ENCODE measurements at places on chromosomes 1 and 21.

DNA sequence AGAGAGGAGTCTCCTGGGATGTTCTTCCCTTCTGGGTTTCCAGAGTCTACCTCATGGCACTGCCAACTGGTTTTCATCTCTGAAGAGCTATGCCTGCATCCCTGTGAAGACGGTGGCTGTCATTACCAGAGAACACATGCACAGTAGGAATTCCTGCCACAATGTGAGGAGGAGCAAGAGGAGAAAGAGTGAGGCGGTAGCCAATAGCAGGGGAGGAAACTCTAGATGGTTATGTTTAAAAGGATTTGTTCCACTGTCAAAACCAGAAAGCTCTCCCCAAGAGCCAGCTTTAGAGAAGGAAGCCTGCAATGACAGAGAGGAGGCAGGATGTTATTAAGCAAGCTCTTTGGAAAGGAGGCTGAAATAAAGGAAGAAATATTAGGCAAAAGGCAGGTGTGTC, 12.3 kb downstream of the LMX1A start:
- DNase-seq = no peak

- no peak for DNase-seq
Observed at GRCh38 chr1:172083191-172083590, 241.9 kb downstream of the DNM3 start.

- DNase-seq = no peak
Observed at GRCh38 chr1:151238467-151238739, 16.1 kb upstream of the PSMD4 start.

- no peak for DNase-seq
Observed at GRCh38 chr21:41663805-41664788, 102.8 kb downstream of the RIPK4 start.

- no peak for DNase-seq
Observed at GRCh38 chr1:192967901-192968300, 91.3 kb downstream of the UCHL5 start.

DNA sequence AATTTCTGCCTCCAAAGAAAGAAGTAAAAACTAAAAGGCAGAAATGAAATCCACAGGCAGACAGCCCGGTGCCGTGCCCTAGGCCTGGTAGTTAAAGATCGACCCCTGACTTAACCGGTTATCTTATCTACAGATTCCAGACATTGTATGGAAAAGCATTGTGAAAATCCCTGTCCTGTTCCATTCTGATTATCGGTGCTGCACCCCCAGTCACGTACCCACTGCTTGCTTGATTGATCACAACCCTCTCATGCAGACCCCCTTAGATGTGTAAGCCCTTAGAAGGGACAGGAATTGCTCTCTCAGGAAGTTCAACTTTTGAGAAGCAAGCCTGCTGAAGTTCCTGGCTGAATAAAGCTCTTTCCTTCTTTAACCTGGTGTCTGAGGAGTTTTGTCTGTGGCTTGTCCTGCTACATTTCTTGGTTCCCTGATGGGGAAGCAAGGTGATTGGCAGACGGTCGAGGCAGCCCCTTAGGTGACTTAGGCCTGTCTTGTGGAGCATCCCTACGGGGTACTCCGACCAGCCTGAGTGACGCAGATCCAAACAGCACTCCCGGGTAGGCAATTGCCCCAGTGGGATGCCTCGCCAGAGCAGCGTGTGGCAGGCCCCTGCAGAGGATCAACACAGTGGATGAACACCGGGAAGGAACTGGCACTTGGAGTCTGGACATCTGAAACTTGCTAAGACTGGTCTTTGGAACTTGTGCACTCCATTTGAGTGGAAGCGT, 111.2 kb upstream of the PPM1J start:
- DNase-seq = no peak

DNA sequence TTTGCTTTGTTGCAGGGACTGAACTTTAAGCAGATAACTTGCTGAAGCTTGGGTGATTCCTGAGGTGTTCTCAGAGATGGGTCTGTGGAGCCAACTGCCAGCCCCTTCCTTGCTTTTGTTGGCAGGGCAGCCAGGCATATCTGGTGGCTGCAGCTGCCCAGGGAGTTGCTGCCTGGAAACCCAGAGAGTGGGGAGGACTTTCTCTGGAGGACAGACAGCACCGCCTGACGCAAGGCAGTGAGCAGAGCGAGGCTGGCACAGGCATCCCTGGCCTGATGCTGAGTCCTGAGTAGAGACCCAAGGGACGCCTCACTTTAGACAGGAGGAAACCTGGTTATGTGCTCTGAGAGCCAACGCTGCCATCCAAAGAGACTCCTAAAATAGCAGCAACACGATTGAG, 9.8 kb upstream of the OLFML2B start:
- no peak for DNase-seq

DNA sequence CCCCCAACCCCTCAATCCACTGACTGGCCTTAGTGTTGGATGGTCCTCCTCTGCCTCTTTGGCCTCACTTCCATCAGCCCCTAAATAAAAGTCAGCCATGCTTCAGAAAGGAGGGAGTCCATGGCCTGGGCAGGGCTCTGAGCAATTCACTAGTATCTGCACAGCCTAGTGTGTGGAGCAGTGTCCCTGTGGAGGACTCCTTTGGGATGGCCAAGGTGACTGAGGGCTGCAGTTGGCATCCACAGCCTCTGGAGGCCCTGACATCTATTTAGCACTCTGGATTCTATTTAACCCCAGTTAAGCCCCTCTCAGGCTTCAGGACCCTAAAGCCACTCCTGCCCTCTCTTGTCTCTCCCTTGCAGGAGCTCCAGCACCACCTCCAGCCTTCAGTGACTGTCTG, 3.6 kb downstream of the THEM5 start:
- no peak for DNase-seq

DNA sequence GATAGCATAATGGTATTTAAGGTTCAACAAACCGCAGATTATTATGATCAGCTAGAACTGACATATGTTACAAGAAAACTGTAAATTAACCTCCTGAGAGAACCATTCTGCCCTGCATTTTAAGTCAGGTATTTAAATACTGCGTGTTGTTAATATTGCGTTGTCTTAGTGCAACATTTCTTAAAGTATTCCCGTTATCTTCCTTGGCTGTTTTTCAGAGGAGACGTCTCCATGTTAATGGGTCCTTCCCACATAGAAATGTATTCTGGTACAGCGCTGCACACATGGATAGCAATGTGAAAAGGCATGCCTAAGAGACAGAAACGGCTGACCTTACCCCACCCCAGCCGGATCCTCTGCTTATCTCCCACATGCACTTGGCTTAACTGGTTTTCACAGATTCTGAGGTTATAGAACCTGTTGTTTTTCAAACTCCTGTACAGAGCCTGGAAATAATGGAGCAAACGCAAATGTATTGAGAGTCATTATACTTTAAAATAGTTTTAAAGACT, 22.8 kb upstream of the DEGS1 start:
- no peak for DNase-seq

- no peak for DNase-seq
Observed at GRCh38 chr1:9766759-9767442, 56.9 kb downstream of the CLSTN1 start.

DNA sequence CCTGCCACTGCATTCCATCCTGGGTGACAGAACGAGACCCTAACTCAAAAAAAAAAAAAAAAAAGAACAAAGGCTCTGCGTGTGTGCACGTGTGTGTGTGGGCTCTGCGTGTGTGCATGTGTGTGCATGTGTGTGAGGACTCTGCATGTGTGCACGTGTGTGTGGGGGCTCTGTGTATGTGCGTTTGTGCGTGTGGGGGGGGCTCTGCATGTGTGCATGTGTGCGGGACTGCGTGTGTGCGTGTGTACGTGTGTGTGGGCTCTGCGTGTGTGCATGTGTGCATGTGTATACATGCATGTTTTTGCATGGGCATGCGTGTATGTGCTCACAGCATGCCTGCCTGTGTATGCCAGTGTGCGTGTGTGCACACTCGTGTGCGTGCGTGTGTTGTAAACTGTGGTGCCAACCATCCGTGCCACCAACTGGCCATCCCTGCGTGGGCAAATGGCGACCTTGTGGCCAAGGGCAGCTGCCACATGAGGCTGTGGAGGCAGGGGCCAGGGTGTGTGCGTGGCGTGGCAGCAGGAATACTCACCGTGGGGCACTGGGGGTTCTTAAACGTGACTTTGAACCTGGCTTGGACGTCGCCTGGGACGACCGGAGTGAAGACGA, 26.8 kb upstream of the TMEM52 start:
- no peak for DNase-seq

- no peak for DNase-seq
Observed at GRCh38 chr1:196466166-196466565, 142.1 kb downstream of the KCNT2 start.

- DNase-seq = no peak
Observed at GRCh38 chr1:156836041-156836654, 19.5 kb upstream of the SH2D2A start.

GRCh38 chr1:209560952-209561351, 22.6 kb upstream of the CAMK1G start:
- DNase-seq = no peak

DNA sequence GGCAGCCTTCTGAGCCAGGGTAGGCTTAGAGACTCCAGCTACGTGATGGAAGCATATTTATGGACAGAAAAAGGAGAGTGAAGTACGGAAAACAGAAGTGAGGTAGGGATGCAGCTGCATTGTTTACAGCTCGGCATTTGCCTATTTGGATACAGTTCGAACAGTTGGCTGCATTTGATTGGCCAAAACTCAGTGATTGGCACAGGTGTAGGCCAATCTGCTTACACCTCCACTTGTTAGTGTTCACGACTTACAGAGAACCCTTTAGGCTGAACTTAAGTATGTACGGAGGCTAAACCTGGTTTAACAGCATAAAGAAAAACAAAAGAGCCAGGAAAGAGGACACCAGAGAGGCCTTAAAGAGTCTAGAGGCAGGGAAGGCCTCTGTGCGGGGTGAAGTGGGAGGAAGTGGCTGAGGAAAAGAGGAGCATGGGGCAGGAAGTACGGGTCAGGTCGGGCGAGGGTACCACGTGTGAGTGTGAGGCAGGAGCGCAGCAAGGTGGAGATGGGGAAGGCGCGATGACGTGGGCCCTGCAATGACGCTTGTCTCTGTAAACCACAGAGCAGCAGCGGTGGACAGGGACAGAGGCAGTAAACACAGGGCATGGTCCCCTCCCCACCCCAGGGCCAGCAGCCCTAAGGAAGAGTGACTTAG, 32.0 kb downstream of the RSPH1 start:
- DNase-seq = no peak

DNA sequence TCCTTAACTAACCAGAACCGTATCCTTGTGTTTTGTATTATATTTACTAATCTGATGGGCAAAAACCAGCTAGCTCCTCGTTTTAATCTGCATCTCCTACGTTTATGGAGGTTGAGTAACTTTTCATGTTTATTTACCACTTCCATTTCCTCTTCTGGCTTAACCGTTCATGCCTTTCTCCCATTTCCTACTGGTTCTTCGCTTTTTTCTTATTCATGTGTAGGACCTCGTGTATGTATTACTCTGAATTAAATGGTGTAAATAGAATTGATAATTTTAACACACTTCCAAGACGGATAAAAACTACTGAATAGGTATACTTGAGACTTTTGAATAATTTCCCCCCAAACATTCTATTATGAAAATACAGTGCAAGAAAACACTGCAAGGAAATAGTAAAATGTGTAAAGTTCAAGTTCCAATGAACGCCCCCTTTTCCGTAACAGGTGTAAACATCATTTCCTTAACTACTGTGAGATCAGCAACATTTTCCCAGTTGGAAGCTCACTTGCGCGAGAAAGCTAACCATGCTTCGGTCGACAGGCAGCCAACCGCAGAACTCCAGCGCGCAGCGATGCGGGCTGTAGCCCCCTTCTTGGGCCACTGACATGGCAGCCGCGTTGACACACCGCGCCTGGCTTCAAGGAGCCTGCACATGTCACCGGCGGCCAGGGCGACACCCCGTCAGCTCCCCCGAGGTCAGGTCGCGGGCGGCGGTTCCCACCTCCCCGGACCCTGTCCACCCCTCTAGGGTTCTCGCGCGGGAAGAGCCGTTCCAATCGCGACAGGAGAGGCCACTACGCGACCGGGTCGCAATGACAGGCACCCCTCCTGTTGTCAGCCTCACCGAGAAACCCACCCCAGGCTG, 816 bp downstream of the EDEM3 start:
- no peak for DNase-seq

- no peak for DNase-seq
Observed at GRCh38 chr1:209648931-209649776, 3.1 kb downstream of the LAMB3 start.

GRCh38 chr1:2258996-2259395, 30.9 kb downstream of the SKI start:
- no peak for DNase-seq

DNA sequence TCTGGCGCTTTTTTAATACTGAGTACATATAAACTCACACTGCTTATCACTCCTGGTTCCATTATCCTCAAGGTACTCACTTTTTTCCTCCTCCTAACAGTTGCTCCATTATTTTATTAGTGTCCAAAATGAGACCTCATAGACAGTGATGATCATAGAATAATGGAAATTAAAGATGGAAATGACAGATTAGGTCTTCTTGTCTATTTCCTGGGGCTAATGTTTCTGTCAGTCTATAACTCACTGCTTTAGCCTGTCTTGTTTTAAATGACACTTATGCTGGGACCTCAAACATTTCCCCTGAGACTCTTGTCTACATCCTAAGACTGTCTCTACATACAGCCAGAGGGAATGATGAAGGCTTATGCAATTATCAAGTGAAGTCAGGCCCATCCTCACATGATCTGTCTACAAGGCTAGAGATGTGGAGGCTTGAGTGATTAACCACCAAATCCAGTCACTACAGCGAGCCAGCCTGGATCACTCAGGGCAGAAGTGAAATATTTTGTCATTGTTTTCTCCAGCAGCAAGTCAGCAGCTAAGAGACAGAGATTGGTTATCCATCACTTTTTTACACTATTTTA, 152.1 kb downstream of the ASTN1 start:
- no peak for DNase-seq

- no peak for DNase-seq
Observed at GRCh38 chr1:114144016-114144415, 9.7 kb downstream of the SYT6 start.

DNA sequence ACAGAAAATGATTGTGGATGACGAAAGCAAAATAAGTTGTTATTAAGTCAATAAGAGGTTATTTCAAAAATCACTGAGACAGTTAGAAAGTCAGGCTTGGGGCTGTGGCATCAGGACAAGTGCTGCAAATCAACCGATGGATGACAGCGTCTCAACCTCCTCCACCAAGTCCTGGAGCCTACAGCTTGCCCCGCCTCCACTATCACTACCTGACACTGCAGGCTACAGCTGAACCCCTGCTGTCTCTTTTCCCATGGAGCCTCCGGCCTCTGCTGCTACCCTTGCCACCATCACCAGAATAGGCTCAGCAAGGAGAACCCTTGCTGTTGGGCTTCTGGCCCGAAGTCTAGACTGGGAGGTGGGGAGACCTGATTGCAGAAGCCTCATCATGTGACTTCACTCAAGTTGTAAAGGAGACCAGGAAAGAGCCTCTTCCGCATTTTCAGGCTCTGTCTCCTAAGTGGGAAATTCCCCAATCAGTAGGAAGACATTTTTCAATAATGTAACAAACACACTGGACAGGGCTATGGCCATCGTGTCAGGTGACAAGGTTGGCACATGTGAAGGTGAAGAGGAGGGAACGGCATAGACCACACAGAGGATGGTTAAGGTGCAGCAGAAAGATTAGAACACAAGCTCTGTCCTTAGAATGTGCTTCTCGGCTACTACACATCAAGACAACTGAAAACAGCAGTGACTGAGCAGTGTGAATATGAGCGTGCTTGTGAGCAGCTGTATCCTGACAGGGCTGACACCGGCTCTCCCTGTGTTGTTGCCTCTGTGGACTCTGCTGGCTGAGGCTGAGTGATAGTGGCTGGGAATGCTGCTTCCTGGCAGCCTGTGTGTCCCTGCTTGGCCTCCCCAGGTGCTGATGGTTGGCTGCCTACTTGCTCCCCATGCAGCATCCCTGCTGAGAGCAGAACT, 660.7 kb downstream of the PTPRU start:
- no peak for DNase-seq

GRCh38 chr1:61259379-61260148, 177.2 kb downstream of the NFIA start:
- no peak for DNase-seq

GRCh38 chr1:12748778-12749355, 2.9 kb downstream of the CFAP107 start:
- no peak for DNase-seq

Data from NCI-H2107 (cell line).